ENCODE measurements at places on chromosomes 1 and 21.

- DNase-seq = no peak
Measured at GRCh38 chr1:77407738-77408375, 126.0 kb downstream of the AK5 start.

DNA sequence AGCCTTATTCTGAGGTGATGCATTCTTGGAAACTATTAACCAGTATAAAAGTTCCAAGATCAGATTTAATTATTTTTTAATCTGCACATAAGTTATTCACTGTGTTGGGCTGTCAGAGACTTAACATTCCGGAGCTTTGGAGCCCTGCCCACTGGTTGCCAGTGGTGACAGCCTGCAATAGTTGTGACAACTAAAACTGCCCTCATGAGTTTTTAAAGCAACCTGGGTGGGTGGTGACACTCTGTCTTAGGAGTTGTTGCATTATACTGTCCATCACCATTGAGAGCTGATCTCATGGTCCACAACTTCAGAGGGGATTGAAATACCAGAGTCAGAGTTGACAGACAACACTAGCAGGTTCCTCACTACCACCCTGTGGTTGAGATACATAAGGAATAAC, 653.9 kb upstream of the USP24 start:
- DNase-seq = no peak

DNA sequence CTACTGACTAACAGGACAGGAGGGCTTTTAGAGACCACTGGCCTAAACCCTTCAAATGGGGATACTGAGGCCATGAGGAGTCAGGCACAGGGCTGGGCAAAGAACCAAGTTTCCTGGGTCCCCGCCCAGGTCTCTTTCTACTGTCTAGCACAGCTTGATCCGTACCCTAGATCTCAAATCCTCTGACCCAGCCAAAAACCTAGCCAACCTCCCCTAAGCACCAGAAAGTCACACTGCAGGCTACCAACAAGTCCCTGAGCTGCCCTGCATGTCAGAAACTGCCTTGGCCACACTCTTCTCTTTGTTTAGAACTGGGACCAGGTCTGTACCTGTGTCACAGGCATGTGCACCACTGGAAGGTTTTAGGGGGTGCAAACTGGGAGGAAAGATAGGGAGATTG, 33.6 kb downstream of the AHDC1 start:
- DNase-seq = no peak

GRCh38 chr1:18805925-18806849, 53.3 kb downstream of the TAS1R2 start:
- DNase-seq = no peak

GRCh38 chr1:187396226-187396625, 567.5 kb downstream of the PLA2G4A start:
- DNase-seq = no peak

- DNase-seq = peak; percentile 46
Measured at GRCh38 chr1:29120947-29121485, 2.7 kb downstream of the TMEM200B start.

GRCh38 chr1:52551507-52552235, 1.2 kb downstream of the TUT4 start:
- peak; percentile 28 for DNase-seq

- no peak for DNase-seq
Measured at GRCh38 chr1:62240651-62241370, 46.2 kb downstream of the L1TD1 start.

- no peak for DNase-seq
Measured at GRCh38 chr1:2233468-2233867, 5.3 kb downstream of the SKI start.

DNA sequence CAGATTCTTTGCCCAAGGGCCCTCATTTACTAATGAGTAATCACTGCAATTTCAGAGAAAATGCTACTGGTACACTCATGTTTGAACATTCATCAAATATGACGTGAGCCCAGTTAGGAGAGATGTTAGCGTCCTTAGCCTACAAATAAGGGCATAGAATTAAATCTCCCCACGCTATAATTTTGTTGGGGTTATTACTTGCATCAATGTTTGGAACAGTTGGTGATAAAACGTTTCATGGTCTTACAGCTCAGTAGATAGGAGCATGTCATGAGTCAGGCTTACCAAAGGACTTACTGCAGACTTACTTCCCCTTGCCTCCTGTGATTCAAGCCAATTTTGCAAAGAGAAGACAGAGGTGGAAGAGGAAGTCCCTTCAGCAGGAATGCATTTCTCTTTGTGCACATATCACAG, 304.0 kb downstream of the KIF26B start:
- no peak for DNase-seq

- DNase-seq = no peak
Measured at GRCh38 chr1:169105087-169105433, 1.4 kb upstream of the ATP1B1 start.
